ENCODE measurements at places on chromosomes 12 and 14. TPM values are rescaled to one million over a fixed set of nuclear protein-coding genes. Genes with fewer than 3 reads are reported as not detected.

METTL17 gene
- polyA plus RNA-seq, result 42.0 TPM

LRRC43 gene
- not detected for polyA plus RNA-seq

KRT3 gene
- not detected for polyA plus RNA-seq

ANKRD33 gene
- polyA plus RNA-seq, result not detected

NANOG gene
- polyA plus RNA-seq, result not detected

NINJ2 gene
- 25.5 TPM for polyA plus RNA-seq

ESRRB gene
- not detected for polyA plus RNA-seq

IPO8 gene
- 7.9 TPM for polyA plus RNA-seq

BIN2 gene
- 309 TPM for polyA plus RNA-seq

CIROP gene
- polyA plus RNA-seq, result not detected

VDR gene
- polyA plus RNA-seq, result 0.45 TPM

GPR68 gene
- 3.0 TPM for polyA plus RNA-seq

KRT79 gene
- polyA plus RNA-seq, result not detected

SLC25A47 gene
- polyA plus RNA-seq, result not detected

CDKN1B gene
- polyA plus RNA-seq, result 12.5 TPM

KRT73 gene
- polyA plus RNA-seq, result 1.2 TPM

RPL10L gene
- polyA plus RNA-seq, result not detected

SERPINA3 gene
- not detected for polyA plus RNA-seq

TSPAN8 gene
- not detected for polyA plus RNA-seq

RNF212B gene
- not detected for polyA plus RNA-seq

CCNB1IP1 gene
- 11.5 TPM for polyA plus RNA-seq

CLEC7A gene
- polyA plus RNA-seq, result not detected

TMEM132D gene
- polyA plus RNA-seq, result not detected

SMOC1 gene
- polyA plus RNA-seq, result not detected

CLSTN3 gene
- 6.7 TPM for polyA plus RNA-seq

ARF6 gene
- polyA plus RNA-seq, result 164 TPM

SLC7A8 gene
- polyA plus RNA-seq, result 0.62 TPM

RND1 gene
- polyA plus RNA-seq, result 2.6 TPM

AMIGO2 gene
- 15.0 TPM for polyA plus RNA-seq

PFKM gene
- polyA plus RNA-seq, result 7.8 TPM
